NAMALWA (cell line): ENCODE measurements at places on chromosomes 2 and 18.

- no peak for DNase-seq
Measured at GRCh38 chr2:48677450-48677849, 59.8 kb downstream of the GTF2A1L start.

- no peak for DNase-seq
Measured at GRCh38 chr2:73640511-73640911, 1.7 kb downstream of the NAT8 start.

DNA sequence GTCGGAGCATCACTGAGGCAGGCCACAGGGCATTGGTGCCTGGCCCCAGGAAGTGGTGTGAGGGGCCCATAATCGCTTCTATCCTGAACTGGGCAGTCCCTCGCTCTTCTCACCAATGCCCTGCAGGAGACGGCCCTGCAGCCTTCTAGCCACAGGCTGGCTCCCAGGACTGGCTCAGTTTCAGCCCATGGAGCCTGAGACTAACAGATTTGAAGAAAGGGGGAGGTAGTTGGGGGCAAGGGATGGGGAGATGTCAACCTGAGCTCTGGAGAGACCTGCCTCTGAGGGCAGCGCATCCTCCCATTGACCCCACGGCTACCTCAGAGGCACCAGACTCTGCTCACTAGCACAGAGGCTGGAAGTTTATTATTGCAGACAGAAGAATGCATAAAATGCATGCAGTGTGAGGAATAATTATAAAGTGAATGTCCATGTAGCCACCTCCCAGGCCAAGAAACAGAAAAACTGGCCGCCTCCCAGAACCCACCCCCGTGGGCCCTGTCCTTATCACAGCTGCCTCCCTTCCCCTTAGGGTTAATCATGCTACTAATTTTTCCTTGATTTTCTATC is 1.4 kb downstream of the TOGARAM2 start:
- DNase-seq, result no peak

DNA sequence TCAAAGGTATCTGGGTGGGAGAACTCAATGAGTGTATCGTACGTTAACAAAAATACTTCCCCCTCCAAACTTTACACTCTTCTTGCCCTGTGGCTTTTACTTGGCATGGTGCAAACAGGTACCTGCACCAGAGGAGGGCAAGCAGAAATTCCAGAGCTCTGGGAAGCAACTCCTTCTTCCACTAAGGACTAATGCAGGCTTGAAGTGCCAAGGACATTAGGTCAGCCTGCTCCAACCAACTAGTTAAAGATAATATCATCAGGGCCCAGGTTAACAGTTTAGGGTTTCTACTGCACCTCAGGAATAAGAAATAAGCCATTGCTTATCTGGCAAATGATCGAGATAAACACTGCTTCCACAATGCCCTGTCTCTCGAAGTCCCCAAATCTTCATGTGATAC is 70.4 kb downstream of the LRPPRC start:
- no peak for DNase-seq

- DNase-seq, result no peak
Measured at GRCh38 chr2:6970976-6971480, 53.8 kb downstream of the RNF144A start.
